ENCODE measurements at places on chromosomes 6 and 20.

DNA sequence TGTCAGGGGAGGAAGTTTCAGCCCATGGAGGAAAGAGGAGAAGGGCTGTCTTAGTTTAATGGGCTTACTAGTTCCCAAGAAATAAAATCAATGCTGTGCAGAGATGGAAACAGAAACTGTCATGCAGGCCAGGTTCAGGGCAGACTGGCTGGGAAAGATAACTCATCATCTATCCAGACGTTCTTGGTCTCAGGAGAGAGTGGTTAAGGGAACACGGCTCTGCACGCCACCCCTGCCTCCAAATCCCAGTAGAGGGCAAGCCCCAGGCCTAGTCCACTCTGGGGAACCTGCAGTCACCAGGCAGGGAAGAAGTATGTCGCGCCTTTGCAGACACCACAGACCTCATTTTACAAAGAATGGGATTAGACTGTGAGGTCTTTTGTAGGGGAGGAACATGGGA lies 12.5 kb downstream of the ALDH8A1 start:
- no peak for DNase-seq

- no peak for DNase-seq
These were observed 5.1 kb downstream of the SOX4 start for GRCh38 chr6:21598674-21599023.

GRCh38 chr20:62511300-62511914 lies 35.6 kb upstream of the GATA5 start:
- DNase-seq: no peak

DNA sequence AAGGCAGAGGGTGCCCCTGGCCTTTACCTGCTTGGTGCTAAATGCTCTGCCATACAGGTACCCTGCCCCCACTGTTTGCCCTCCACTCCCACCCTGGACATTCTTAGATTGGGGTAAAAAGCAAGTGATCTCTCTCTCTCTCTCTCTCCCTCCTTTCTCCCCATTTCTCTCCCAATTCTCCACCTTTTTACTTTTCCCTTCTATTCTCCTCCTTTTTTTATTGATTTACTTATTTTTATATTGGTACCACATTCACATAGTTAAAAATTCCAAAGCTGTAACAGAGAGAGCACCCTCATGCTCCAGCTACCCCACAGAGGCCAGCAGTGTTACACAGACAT lies 37.7 kb upstream of the ID1 start:
- no peak for DNase-seq

DNA sequence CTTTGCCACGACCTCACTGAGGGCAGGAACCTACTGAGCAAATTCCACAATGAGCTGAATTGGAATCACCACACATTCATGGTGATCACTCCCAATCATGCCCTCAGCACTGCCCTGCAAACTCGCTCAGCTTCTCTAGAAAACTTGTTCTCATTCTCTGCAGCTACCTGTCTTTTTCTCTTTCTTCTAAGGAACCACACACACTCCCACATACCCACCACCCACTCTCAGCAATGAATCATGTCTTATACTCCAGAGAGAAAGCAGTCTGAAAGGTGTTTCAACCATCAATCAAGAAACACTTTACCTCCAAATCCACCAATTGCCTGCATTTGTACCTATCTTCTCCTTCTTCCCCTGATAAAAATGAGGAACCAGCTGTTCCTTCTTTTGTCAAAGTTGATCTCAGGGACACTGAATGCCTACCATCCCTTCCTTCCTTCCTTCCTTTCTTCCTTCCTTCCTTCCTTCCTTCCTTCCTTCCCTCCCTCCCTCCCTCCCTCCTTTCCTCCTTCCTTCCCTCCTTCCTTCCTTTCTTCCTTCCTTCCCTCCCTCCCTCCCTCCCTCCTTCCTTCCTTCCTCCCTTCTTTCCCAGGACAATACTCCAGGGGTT lies 84.6 kb upstream of the SGK1 start:
- DNase-seq: no peak

DNA sequence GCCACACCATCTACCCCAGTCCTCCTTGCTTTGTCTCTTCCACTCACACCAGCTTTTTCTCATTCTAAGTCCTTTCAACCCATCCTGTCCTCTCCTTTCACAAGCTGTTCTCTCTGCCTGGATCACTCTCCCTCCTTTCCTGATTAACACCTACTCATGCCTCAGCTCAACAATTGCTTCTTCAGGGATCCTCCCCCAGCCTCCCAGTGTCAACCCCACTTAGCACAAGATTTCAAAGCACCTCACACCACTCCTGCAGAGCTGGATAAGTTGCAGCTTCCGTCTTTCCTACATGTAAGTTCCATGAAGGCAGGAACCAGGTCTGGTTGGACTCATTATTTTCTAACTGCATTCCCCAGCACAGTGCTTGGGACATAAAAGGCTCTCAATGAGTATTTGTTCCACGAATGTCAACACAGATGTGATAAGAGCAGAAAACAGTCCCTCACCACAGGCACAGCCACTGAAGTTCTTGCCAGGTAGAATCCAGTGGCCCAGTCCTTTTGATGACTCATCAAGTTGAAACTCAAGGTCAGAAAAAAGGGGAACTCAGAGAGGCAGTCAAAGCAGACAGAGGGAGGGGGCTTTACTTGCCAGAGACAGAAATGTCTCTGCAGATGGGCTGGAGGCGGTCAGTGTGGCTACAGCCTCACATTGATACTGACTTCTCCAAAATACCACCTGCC lies 193.4 kb upstream of the PRDM1 start:
- no peak for DNase-seq

GRCh38 chr6:149642829-149643580 lies 5.5 kb downstream of the KATNA1 start:
- no peak for DNase-seq

- DNase-seq: no peak
These were observed 17.9 kb upstream of the SNHG17 start for GRCh38 chr20:38452880-38453624.

DNA sequence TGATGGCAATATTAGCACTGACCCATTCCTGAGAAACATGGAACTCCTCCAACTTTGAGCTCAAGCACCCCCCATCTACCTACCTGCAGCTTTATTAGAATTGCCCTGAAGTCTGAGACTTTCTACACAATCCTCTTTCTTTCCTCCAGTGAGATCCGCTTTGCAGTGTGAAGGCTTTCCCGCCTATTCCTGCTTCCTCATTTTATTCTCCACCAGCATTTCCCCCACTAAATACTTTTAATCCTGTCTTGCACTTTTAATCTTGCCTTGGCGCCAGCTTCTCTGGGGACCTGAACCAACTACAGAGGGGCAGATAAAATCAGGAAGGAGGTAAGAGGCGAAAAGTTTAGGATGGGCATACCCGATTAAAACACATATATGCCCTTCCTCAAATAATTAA lies 178.1 kb upstream of the PRDM1 start:
- no peak for DNase-seq

DNA sequence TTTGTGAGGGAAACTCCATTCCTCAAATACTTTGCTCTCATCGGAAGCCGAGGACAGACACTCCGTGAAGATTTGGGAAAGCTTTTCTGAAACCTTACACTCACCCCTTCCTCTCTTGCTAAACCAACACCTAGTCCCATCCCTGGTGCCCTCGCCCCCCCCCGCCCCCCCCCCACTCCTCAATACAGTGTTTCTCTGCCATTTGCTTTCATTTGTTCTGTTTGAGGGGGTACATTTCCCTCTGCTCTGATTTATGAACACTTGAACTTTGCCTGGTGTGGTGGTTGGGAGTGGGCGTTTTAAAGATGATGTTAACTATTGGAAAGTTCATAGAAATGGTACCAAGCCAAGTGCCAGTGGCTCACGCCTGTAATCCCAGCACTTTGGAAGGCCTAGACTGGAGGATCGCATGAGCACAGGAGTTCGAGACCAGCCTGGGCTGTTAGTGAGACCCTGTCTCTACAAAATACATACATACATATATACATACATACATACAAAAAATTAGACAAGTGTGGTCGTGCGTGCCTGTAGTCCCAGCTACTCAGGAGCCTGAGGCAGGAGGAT lies 1.1 kb downstream of the RAB32 start:
- DNase-seq: no peak

DNA sequence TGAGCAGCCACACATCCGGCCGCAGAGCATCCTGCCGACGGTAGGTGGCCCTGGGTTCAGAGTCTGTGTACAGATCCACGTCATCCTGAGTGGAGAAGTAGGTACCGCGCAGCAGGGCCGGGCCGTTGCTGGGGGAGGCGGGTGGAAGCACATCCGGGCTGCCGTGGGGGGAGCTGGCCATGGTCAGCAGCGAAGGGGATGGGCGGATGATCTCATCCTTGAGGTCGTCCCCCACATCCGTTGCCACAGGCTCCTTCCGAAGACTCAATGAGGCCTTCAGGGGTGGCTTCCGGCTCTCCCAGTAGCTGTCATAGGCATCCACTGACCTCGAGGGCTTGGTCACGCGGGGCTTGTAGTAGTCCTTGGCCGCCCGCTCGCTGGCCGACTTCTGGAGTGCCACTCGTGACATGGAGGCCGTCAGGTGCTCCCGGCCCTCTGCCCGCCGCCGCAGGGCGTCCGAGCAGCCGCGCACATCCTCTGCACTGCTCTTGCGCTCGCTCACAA lies 9.2 kb downstream of the SPATA2 start:
- no peak for DNase-seq

DNA sequence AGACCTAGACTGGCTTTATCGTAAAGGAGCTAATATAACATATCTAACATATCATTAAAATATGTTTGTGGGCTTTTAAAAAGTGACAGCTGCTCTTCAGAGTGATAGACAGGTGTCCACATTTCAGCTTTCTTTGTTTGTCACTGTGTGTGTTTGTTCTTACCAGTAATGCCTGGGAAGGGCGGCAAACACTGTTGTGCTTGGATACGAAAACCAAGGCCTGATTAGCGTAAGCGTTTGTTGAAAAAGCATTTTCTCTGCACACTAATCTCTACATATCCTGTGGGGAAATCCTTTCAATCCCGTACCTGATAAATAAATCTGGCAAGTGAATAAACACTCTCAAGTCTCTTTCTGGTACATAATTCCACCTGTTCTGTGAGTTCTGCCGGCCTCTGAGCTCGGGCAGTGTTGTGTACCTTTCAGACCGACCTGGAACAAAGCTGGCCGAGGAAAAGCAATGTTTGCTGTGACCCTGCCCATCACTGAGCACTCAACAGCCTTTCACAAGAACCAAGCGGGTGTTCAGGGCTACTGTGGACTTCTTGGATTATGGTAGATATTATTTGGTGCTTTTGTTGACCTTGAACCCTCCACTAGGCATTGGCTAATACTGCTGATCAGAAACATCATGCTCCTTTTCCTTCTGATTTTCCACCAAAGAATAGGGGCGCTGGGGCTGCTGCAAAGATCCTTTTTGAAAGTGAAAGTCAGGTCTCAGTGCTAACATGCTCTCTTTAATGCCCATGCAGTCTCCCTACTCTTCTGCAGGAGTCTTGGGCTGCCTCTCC lies 100.4 kb downstream of the CD83 start:
- no peak for DNase-seq

DNA sequence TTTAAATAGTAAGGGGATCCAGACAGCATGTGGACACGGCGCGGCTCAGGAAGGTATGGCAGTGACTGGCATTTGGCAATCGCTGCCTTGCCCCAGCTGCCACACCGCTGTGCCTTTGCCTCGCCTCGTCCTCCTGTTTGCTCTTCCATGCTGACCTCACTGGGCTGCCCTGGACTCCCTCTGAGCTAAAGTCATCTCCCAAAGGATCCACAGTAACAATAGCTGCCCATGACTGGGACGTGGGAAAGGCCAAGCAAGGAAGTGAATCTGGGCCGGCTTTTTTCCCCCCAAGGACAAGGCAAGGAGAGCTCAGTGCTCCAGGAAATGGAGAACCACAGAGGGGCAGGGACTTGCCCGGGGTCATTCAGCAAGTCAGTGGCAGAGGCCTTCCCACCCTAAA lies 48.1 kb downstream of the JPH2 start:
- no peak for DNase-seq

DNA sequence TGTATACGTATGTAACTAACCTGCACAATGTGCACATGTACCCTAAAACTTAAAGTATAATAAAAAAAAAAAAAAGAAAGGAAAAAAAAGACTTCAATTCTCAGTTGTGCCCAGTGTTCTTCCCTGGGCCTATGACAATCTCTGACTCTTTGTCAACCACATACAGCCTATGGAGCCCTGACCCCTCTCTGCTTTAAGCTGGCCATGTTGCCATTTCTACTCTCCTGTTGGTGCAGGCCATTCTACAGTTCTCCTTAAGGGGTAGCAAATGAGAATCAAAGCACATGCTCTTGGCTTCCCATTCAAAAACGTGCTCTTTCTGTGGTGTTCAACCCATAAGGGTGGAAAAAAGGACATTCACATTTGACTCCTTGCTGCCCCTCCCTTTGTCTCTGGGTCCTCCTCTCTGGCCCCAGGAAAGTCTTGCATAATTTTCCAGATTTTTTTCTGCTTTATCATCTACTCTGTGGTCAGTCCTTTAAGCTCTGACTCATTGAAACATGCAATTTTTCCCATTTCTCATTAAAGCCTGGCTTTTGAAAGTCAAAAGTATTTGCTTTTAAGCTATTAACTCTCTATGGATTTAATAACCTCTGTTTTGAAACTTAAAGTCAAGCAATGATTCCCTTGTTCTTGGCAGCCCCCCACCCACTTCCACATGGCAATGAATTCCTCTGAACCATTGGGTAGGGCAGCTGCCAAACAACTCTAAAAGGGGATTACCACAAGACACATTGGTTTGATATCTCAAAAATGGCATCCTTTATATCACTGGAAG lies 208.6 kb upstream of the MCHR2 start:
- no peak for DNase-seq

DNA sequence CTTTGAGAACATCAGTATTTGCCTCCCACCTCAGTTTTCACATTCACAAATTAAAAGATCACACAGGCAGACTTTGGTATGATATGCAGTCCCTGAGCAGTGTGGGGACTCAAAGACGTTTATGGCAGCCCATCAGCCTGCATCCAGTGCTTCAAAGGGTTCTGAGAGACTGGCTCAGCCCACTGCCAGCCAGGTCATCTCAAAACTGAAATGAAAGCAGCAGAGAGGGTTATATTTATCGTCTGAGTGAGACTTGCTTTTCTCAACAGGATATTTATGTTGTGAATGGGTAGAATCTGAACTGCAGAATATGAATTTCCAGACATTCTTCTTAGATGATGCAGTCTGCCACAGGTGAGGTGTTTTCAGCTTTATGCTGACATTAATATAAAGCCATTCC lies 159.8 kb downstream of the NRN1 start:
- DNase-seq: no peak

DNA sequence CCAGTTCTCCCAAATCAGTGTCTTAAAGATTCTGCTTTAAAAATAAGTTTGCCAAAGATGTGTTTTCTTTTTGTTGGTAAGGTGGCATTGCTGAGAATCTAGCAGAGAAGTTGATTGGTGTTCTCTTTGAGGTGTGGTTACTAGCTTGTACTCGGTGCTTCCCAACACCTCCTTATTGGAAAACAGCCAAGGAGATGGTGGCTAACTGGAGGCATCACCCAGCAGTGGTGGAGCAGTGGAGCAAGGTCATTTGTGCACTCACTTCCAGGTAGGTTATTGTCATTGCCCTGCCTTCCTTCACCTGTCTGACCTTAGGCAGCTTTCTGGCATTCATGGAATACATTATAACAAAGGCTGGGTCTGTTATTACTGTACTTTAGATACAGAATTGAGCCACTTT lies 26.7 kb downstream of the RALGAPB start:
- DNase-seq: no peak

- DNase-seq: no peak
These were observed 69.2 kb upstream of the TBC1D7 start for GRCh38 chr6:13397359-13398068.

GRCh38 chr6:79127660-79128059 lies 49.6 kb upstream of the PHIP start:
- DNase-seq: no peak
